ENCODE measurements at places on chromosomes 2 and 18.
A peak's percentile ranks its signal among the peaks of the same experiment; 100 is the strongest.

- DNase-seq, result peak; percentile 4
These were observed 1.8 kb upstream of the KCNF1 start for GRCh38 chr2:10909996-10910341.

DNA sequence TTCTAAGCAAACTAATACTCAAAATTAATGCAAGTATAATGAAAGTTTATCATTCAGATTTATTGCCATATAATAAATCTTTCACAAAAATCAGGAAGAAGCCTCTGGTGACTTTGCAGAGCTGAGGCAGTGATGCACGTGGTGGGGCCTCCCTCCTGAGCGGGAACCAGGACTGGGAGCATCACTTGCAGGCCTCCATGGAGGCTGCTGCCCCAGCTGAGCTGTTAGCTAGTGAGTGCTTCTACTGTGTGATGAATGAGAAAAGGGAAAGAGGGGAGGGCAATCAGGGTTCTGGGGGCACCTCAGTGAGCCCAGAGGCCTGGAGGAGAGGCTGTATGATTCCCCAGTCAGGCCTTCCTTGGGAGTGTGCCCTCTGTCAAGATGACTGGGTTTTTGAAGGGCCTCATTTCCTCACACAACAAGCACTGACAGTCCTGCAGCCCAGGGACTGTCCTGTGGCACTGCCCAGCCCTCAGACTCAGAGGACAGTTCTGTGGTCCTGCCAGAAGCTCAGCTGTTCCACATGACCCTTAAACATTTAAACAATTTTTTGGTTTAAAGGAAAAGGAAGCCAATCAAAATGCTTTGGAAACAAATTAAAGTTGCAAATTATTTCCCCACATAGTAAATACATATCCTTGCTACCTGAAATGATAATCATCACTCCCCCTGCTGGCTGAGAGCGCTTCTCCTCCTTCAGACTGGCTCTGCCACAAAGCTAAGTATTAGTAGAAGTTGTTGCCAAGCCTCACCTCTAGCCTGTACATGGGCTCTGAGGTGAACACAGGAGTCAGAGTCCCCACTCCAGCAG is 90.9 kb upstream of the SMAD7 start:
- DNase-seq, result peak; percentile 28

- DNase-seq, result no peak
These were observed 780.4 kb upstream of the NRXN1 start for GRCh38 chr2:51812138-51812866.

- no peak for DNase-seq
These were observed 21.6 kb downstream of the ASAP2 start for GRCh38 chr2:9228088-9228751.

GRCh38 chr2:72024451-72025175 is 123.0 kb downstream of the CYP26B1 start:
- DNase-seq, result no peak

GRCh38 chr2:77370511-77370910 is 151.7 kb downstream of the LRRTM4 start:
- DNase-seq, result no peak

DNA sequence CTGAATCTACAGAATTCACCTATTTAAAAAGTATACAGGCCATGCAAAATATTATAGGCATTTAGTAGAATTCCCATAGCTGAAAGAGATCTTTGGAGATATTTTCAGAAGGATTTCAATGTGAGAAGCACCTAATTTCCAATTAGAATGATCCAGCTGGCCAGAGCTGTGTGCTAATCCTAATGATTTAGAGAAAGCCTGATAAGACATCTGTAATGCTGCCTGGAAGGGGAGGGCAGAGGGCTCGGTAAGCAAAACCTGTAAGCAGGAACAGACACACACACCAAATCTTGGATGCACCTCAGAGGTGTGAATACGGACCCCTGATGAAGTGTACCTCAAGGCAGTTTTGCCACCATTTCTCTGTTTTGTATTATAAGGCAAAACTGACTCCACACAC is 14.0 kb downstream of the SERTAD2 start:
- DNase-seq, result no peak

DNA sequence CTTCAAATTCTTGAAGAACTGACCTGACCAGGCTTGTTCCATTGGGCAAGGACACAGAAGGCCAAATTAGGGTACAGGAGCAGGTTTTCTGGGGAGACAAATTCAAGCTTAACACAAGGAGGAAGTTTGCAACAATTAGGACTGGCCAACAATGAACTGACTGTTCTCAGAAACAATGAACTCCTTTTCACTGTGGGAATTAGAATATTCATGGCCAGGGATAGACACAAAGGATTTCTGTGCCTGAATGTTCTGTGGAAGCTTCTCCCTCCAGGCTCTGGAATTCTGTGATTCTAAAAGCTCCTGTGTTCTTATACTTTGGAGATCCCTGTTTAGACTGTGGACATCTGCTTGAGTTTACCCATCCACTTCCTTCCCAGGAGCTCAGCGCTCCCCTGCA is 15.2 kb downstream of the SMYD1 start:
- no peak for DNase-seq

GRCh38 chr2:51505533-51505932 is 473.6 kb upstream of the NRXN1 start:
- DNase-seq, result no peak

DNA sequence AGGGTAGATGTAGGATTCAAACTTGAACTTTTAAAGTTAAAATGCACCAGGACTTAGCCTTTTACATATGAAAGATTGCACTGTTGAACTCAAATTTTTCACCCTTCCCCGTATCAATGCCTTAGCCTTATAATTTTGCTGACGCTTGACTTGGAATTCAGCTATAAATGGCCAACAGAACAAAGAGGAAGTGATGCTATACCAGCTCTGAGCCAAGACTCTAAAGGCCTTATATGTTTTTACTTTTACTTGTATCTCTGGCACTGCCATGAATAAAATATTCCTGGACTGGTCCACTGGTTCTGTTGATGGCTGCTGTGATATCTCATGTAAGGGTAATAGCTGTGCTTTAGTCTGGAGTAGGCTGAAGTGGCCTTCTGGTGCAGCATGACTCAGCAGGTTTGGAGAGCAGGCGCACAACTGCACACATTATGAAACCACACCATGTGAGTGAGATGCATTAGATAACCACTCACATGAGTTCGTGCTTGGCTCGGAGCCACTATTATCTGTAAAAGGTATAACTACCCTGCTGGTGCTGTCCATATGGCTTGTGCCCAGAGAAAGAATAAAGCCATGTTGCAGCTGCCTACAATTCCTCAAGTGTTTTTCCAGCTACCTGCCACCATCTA is 8.4 kb upstream of the IER3IP1 start:
- peak; percentile 64 for DNase-seq

- DNase-seq, result no peak
These were observed 287.8 kb upstream of the CCDC68 start for GRCh38 chr18:55247032-55247431.

DNA sequence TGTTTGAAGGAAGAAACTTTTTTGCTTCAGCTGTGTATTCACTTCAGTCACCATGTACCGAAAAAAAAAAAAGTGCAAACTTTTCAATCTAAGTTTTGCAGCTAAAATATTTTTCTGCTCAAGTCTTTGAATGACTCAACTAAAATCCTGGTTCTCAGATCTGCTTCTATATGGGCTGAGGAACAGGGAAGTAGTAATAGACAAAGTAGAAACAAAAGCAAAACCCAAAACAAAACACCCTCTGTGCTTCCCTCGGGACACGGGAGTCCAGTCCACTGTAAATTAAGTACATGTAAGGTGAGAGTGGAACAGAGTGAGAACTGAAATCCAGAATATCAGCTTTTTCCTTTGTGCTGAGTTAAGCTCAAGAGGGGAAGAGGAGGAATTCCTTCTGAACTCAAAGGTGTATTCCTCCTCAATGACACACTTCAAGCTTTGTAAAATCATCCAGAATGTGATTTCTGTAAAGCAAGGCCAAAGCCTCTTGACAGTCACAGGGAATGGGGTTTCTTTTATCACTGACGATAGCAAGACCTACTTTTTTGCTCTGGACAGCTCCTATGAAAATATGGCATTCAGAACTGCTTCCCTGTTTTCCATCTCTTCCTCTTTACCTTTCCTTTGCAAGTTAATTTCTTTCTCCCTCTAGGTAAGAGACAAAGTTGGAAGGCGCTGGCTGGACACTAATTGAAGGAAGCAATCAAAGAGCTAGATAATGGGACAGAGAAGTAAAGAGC is 433.5 kb upstream of the MMADHC start:
- peak; percentile 0 for DNase-seq

DNA sequence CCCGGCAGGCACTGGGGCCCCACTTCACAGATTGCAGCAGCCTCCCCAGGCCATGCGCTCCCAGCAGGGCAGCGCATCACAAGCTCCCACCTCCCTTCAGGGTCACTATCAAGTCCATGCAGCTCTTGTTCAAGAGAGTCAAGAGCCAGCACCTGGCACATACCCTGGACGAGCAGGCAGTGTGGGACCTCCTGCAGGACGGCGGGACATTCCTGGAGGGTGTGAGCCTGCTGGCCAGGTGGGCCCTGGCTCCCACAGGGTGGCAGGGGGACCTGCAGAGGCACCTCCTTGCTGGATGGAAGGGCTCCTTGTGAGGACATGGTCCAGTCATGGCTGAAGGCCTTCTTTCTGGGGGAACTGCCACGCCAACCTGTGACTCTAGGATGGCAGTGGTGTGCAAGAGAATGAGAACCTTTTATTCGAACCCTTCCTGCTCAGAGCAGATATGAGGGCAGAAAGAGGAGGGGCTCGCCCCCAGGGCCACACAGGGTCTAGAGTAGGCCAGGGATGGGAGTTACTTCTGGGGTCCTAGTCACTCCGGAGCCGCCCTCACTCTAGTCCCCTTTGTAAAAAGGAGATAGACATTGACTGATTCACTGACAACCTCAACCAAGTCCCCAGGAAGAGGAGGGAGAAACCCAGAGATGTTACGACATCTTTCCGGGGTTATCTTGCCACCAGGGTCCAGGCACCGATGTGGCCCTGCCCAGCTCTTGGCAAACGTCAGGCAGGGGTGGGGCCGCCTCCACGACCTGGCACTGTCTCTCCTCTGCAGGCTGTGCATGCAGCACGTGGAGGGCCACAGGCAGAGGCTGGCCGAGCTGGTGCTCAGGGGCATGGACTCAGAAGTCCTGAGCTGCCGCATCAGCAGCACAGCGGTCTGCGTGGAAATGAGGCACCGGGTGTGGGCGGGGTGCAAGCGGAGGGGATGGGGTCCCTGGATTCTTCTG is 31.3 kb downstream of the HJURP start:
- DNase-seq, result no peak

- no peak for DNase-seq
These were observed 183.4 kb upstream of the RASGRP3 start for GRCh38 chr2:33292981-33293595.

DNA sequence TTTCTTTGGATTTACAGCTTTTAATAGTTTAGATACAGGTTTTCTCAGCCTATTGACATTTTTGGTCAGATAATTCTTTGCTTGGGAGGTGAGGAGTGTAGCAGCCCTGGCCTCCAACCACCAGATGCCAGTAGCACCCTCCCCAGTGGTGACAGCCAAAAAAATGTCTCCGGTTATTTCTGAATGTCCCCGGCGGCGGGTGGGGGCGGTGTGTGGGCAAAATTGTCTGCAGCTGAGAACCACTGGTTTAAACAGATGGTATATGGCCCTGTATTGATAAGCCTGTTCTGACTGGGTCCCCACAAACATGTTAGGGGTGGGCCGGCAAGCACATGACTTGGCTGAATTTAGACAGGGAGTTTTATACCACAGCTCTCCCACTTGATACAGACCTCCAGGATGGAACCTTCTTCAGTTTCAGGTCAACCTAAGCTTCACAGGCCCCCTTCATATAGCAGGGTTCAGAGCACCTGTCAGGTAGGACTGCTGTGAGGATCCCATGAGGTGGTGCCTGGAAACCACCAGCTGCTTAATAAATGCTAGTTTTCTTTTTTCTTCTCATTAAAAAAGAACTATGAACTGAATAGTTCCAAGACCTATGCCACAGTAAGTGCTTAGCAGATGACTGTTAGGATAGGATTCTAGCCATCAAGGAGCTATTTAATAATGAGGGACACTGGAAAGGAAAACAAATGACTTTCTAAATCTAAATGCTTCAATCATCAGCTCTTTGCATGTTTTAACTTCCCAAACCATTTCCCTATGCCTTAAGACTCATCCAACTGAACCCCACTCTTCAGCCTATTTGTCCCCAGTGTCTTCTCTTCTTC is 18.1 kb downstream of the LPIN2 start:
- DNase-seq, result no peak

DNA sequence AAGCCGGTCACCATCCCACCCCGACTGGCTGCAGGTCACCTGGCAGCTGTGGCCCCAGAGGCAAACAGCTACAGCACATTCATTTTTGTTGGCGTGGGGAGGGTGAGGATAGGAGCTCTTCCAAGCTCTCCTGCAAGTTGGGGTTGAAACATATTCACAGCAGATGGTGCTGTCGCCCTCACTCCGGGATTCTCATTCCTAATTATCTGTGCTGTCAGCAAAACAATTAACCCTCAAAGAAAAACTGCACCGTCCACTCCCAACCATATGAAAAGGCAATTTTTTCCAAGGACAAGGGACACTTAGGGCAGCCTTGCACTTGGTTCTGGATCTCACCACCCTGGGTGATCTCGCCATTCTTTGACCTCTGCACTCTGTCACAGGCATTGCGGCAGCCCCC is 68.6 kb downstream of the ZBTB7C start:
- DNase-seq, result no peak

DNA sequence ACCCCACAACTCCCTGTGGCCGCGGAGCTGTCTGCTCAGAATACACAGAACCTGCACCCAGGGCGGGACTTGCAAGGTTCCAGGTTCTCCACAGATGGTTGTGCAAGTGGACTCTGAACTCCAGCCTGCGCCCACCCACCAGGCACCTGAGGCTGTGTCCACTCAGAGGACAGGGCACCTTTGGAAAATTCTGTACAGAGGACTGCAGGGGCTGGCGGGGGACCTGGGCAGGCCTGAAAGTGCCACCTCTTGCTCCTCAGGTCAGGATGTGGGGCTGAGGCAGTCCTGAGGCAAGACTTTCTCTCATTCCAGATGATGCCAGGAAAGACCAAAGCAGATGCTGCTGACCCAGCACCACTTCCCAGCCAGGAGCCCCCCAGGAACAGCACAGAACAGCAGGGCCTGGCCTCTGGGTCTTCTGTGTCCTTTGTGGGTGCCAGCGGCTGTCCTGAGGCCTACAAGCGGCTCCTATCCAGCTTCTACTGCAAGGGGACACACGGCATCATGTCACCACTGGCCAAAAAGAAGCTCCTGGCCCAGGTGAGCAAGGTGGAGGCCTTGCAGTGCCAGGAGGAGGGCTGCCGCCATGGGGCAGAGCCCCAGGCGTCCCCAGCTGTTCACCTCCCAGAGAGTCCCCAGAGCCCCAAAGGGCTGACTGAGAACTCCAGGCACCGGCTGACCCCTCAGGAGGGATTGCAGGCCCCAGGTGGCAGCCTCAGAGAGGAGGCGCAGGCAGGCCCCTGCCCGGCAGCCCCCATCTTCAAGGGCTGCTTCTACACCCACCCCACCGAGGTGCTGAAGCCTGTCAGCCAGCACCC is 14.4 kb downstream of the ARID5A start:
- DNase-seq, result no peak

- peak; percentile 52 for DNase-seq
These were observed 59.1 kb downstream of the ACSL3 start for GRCh38 chr2:222919841-222920526.

DNA sequence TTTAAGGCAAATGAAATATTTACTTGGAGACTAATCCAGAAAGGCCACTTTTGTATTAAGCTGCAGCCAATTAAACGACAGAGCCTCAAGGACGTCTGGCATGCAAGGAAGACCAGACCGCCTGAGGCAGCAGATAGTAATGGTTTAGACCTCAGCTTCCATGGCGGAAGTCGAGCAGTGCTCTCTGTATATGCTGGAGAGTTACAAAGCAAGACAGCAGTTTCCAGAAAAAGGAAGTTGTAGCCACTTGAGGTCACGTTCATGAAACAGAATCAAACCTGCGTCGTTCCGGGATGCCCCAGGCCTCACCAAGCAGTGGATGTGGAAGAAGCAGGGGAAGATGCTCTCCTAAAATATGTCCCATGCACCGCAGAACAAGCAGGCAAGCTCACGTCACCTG is 142.0 kb downstream of the PTGR3 start:
- DNase-seq, result peak; percentile 31

Data from inflammatory macrophage treated with lipopolysaccharide for 1 hour (primary cell).